Neural cell (in vitro differentiated cells): ENCODE measurements at places on chromosomes 7 and 10. TPM values are rescaled to one million over a fixed set of nuclear protein-coding genes. Genes with fewer than 3 reads are reported as not detected.

Gene SPDYE1
- not detected in 2 replicates for polyA plus RNA-seq

Gene HTR5A
- 0.14 TPM in 2 replicates for polyA plus RNA-seq

Gene EGFR
- 0.02 and 0.22 TPM in 2 replicates for polyA plus RNA-seq

Gene TACC2
- 17.6 and 19.9 TPM in 2 replicates for polyA plus RNA-seq

Gene UCMA
- not detected in 2 replicates for polyA plus RNA-seq

Gene FAM131B
- 45.9 and 58.5 TPM in 2 replicates for polyA plus RNA-seq

Gene SLC29A3
- polyA plus RNA-seq, result 2.3 and 3.6 TPM in 2 replicates

Gene PAX2
- not detected in 2 replicates for polyA plus RNA-seq

Gene PNLIPRP3
- not detected in 2 replicates for polyA plus RNA-seq

Gene SNX8
- polyA plus RNA-seq, result 4.4 and 5.7 TPM in 2 replicates

Gene FBXO24
- polyA plus RNA-seq, result 0.52 and 1.5 TPM in 2 replicates

Gene SLC4A2
- 2.4 and 4.8 TPM in 2 replicates for polyA plus RNA-seq

Gene CALHM3
- polyA plus RNA-seq, result not detected in 2 replicates

Gene DNAJC1
- 15.9 and 16.0 TPM in 2 replicates for polyA plus RNA-seq

Gene DGKB
- polyA plus RNA-seq, result 0.20 and 0.76 TPM in 2 replicates

Gene ANXA8
- not detected in 2 replicates for polyA plus RNA-seq

Gene CDH23
- 6.6 and 8.7 TPM in 2 replicates for polyA plus RNA-seq

Gene PRRT4
- polyA plus RNA-seq, result 32.5 and 34.4 TPM in 2 replicates

Gene TAX1BP1
- polyA plus RNA-seq, result 96.7 and 115 TPM in 2 replicates

Gene VSTM4
- 0.52 and 0.66 TPM in 2 replicates for polyA plus RNA-seq
